ENCODE measurements at places on chromosomes 7 and 10. TPM values are rescaled to one million over a fixed set of nuclear protein-coding genes. Genes with fewer than 3 reads are reported as not detected.

GRCh38 chr7:27677912-27678612 is 15.4 kb upstream of the HIBADH start:
- DNase-seq: no peak

DNA sequence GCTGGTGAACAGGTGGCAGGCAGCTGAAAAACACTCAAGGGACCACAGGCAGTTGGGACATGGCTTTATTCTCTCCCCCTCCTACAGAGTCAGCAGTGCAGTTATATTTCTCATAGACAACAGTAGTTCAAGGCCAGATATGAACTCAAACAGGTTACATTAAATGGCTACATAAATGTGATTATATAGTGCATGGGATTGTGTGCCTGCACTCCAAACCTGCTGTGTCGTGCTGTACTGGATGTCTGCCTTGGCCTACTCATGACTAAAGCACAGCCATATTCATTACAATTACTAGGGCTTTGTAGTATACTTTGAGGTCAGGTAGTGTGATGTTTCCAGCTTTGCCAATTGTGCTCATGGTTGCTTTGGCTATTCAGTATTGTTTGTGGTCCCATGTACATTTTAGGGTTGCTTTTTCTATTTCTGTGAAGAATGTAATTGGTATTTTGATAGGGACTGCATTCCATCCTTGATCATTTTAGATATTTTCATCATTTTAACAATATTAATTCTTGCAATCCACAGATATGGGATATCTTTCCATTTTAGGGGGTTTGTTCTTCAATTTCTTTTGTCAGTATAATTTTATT is 393.6 kb downstream of the CNTNAP2 start:
- no peak for DNase-seq

- DNase-seq: no peak
Observed at GRCh38 chr10:126691456-126691855, 21.0 kb upstream of the C10orf90 start.

- DNase-seq: peak; percentile 58
Observed at GRCh38 chr7:170551-171363, 21.6 kb upstream of the FAM20C start.

- no peak for DNase-seq
Observed at GRCh38 chr10:48750991-48751390, 66.3 kb downstream of the WDFY4 start.

Gene ANXA8L1
- not detected for total RNA-seq

Gene GPRIN2
- total RNA-seq: not detected

- DNase-seq: no peak
Observed at GRCh38 chr10:51653025-51653424, 46.4 kb downstream of the CSTF2T start.
